ENCODE measurements at places on chromosomes 4 and X. TPM values are rescaled to one million over a fixed set of nuclear protein-coding genes. Genes with fewer than 3 reads are reported as not detected.
A peak's percentile ranks its signal among the peaks of the same experiment; 100 is the strongest.

DNA sequence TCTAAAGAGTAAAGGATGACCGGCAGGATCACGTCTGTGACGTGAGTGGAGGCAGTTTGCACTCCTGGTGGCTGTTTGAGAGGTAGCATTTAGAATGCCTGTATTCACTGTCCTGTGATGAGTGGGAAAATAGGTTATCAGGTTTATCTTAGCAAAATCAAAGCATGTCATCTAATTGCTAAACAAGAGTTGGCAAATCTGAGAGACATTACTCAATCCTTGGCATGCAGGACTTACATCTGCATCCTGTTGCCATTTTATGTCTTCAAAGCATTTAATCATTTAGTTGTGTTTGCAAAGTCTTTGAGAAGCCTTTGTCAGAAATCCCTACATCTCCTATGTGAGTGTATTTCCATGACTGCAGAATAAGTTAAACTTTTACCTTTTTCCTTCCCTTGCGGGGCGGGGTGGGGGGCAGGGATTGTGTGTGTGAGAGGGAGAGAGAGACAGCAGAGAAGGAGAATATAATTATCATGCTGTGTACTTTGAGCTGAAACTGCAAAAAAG, 41.4 kb upstream of the MSANTD1 start:
- no peak overlapping the region for H3K4me3 ChIP-seq
- H3K4me1 ChIP-seq, result peaks cover 21% of the 10 kb centered on the region
- no peak for DNase-seq
- peaks cover 56% of the 10 kb centered on the region for H3K36me3 ChIP-seq
- H3K27me3 ChIP-seq, result no peaks in the 10 kb centered on the region
- H3K27ac ChIP-seq, result no peak overlapping the region

- peaks cover 25% of the 10 kb centered on the region for H3K36me3 ChIP-seq
- no peaks in the 10 kb centered on the region for H3K4me1 ChIP-seq
- no peak overlapping the region for H3K27ac ChIP-seq
- no peak for DNase-seq
- no peak overlapping the region for H3K4me3 ChIP-seq
These were observed 30.5 kb downstream of the ATRX start for GRCh38 chrX:77755561-77755960.

- no peak overlapping the region for H3K4me3 ChIP-seq
- DNase-seq, result no peak
- H3K27ac ChIP-seq, result no peak overlapping the region
These were observed 211.6 kb upstream of the DKK2 start for GRCh38 chr4:107247738-107248137.

GRCh38 chr4:46444318-46445000, 54.5 kb upstream of the GABRA2 start:
- H3K4me3 ChIP-seq, result no peak overlapping the region
- no peak for DNase-seq
- no peaks in the 10 kb centered on the region for H3K27me3 ChIP-seq
- H3K27ac ChIP-seq, result no peak overlapping the region
- H3K36me3 ChIP-seq, result no peaks in the 10 kb centered on the region

DNA sequence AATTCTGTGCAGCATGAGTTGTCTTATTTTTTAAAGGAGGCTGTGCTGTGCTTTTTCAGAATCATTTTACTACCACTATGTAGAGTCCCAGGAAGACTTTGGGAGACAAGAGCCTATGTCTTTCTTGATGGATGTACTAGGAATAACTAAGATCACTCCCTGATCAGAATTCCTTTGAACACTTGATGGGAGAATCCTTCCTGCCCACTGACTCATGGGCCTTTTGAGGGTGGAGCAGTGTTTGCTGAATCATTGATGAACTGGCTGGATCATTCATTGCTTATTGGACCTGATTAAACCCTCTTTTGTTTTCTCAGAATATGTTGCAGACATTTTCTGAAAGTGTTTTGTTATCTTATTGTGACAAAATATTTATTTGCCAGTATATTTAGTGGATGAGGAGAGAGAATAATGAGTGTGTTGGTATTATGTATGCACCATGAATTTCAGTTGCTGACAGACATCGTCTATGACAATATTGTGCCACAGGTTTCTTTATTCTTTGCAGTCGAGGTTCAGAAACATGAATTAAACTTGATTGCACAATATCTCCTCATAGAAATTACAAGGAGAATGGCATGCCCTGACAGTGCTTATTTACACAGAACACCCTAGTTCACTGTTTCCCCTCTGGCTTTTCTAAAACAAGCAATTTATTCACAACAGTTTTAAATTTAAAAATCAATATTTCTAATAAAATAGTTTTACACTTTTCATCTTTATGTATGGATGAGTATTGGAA, 36.3 kb downstream of the POU4F2 start:
- no peak for DNase-seq
- H3K4me3 ChIP-seq, result no peak overlapping the region
- H3K36me3 ChIP-seq, result no peaks in the 10 kb centered on the region
- no peaks in the 10 kb centered on the region for H3K4me1 ChIP-seq
- no peak overlapping the region for H3K27ac ChIP-seq

DNA sequence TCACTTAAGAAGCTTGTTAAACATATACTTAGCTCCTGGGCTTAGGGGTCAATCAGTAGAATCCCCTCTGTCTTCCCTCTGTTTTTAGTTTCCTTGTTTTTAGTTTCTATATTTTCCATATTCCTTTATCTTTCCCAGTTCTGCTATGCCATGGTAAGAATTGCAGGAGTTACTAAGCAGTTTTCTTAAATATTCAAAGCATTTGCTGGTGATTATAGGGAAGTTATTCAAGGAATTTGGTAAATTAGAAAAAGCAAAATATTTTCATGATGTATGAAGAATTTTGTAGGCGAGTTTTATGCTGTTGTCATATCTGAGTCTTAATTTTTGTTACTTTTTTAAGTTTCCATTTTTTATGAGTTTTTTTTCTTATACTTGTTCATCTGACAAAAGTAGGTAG, 91.6 kb upstream of the NUDT6 start:
- DNase-seq, result no peak
- H3K4me3 ChIP-seq, result no peak overlapping the region
- peaks cover 21% of the 10 kb centered on the region for H3K36me3 ChIP-seq
- no peaks in the 10 kb centered on the region for H3K27me3 ChIP-seq
- H3K27ac ChIP-seq, result no peak overlapping the region
- no peaks in the 10 kb centered on the region for H3K4me1 ChIP-seq

- no peak for DNase-seq
- H3K4me1 ChIP-seq, result no peaks in the 10 kb centered on the region
- H3K4me3 ChIP-seq, result no peak overlapping the region
- no peaks in the 10 kb centered on the region for H3K36me3 ChIP-seq
- no peak overlapping the region for H3K27ac ChIP-seq
These were observed 51.7 kb downstream of the SCD5 start for GRCh38 chr4:82746705-82747574.

DNA sequence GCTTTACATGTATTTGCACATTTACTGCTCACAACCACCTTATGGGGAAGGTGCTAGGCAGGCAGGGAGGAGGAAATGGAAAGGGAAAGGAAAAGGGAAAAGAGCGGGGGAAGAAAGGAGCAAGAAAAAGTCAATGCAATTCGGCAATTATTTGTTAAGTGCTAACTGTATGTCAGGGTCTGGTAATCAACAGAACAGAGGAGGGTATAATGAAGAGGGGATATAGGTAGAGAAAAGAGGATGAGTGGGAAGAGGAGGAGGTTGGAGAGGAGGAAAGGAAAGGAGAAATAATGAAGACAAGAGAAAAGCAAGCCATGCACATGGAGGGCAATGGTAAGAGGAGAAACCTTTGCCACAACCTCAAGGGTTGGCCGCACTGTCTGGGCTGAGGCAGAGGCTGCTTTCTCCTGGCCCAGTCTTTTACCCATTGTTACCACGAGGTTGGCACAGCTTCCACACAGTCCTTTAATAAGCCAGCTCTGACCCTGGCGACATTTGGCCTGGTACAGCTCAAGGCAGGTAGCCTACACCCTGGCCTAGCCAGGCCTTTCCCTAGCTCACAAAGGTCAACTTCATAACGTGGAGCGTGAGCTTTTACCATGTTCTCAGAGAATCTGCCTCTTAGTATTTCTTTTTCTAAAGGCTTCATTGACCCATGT, 836 bp downstream of the BTK start:
- no peaks in the 10 kb centered on the region for H3K36me3 ChIP-seq
- H3K27ac ChIP-seq, result no peak overlapping the region
- no peak for DNase-seq
- no peaks in the 10 kb centered on the region for H3K4me1 ChIP-seq
- no peak overlapping the region for H3K4me3 ChIP-seq

- peaks cover 16% of the 10 kb centered on the region for H3K27me3 ChIP-seq
- no peak overlapping the region for H3K27ac ChIP-seq
- H3K4me3 ChIP-seq, result no peak overlapping the region
- no peaks in the 10 kb centered on the region for H3K36me3 ChIP-seq
These were observed 363.5 kb upstream of the EMCN start for GRCh38 chr4:100881283-100881682.

DNA sequence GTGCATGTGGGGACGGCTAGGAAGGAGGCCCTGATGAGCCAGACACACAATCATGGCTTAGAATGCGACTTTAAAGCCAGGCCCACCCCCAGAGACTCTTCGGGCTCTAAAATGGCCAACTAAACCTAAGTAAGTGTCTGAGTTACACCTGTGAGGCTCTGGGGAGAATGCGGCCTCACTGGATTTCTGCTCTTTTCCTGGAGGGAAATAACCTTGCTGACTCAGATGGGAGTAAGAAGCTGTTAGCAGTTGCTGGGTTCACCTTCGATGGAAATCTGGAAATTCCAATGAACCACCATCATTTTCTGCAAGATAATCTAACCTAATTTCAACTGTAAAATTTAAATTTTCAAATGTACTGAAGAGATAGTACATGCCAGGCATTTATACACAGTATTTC, 97.6 kb upstream of the MAML3 start:
- H3K4me1 ChIP-seq, result peaks cover 40% of the 10 kb centered on the region
- no peaks in the 10 kb centered on the region for H3K36me3 ChIP-seq
- no peak overlapping the region for H3K27ac ChIP-seq
- DNase-seq, result no peak
- peaks cover 8% of the 10 kb centered on the region for H3K27me3 ChIP-seq
- H3K4me3 ChIP-seq, result no peak overlapping the region

DNA sequence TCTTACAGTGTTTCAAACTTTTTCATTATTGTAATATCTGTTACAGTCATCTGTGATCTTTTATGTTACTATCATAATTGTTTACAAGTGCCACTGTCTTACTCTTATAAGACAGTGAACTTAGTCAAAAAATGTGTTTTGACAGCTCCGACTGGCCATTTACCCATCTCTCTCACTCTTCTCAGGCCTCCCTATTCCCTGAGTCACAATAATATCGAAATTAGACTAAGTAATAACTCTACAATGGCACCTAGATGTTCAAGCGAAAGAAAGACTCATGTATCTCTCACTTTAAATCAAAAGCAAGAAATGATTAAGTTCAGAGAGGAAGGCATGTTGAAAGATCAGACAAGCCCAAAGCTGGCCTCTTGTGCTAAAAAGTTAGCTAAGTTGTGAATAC, 184.2 kb downstream of the CDS1 start:
- no peaks in the 10 kb centered on the region for H3K4me1 ChIP-seq
- H3K27me3 ChIP-seq, result peaks cover 1% of the 10 kb centered on the region
- DNase-seq, result no peak
- H3K36me3 ChIP-seq, result no peaks in the 10 kb centered on the region
- H3K27ac ChIP-seq, result no peak overlapping the region

GRCh38 chr4:76996445-76996844, 46.9 kb downstream of the SEPTIN11 start:
- no peak overlapping the region for H3K27ac ChIP-seq
- no peak overlapping the region for H3K4me3 ChIP-seq
- H3K36me3 ChIP-seq, result peaks cover 14% of the 10 kb centered on the region
- DNase-seq, result no peak
- peaks cover 30% of the 10 kb centered on the region for H3K4me1 ChIP-seq

GRCh38 chrX:70754169-70754848, 154.2 kb downstream of the TEX11 start:
- H3K27ac ChIP-seq, result peak overlapping the region; percentile 76
- no peak overlapping the region for H3K4me3 ChIP-seq
- no peak for DNase-seq
- peaks cover 28% of the 10 kb centered on the region for H3K4me1 ChIP-seq
- H3K36me3 ChIP-seq, result peaks cover 6% of the 10 kb centered on the region

GRCh38 chr4:40475609-40476008, 140.5 kb downstream of the CHRNA9 start:
- H3K4me1 ChIP-seq, result peaks cover 11% of the 10 kb centered on the region
- no peaks in the 10 kb centered on the region for H3K36me3 ChIP-seq
- DNase-seq, result no peak
- peaks cover 8% of the 10 kb centered on the region for H3K27me3 ChIP-seq
- no peak overlapping the region for H3K27ac ChIP-seq

- H3K4me3 ChIP-seq, result no peak overlapping the region
- H3K27me3 ChIP-seq, result peaks cover 12% of the 10 kb centered on the region
- no peaks in the 10 kb centered on the region for H3K4me1 ChIP-seq
- no peak overlapping the region for H3K27ac ChIP-seq
- H3K36me3 ChIP-seq, result no peaks in the 10 kb centered on the region
- DNase-seq, result peak; percentile 7
These were observed 14.7 kb upstream of the CBR4 start for GRCh38 chr4:169024762-169025161.

- peak; percentile 11 for DNase-seq
- no peaks in the 10 kb centered on the region for H3K36me3 ChIP-seq
- peak overlapping the region; percentile 90 for H3K27ac ChIP-seq
- H3K27me3 ChIP-seq, result no peaks in the 10 kb centered on the region
- peak overlapping the region; percentile 72 for H3K4me3 ChIP-seq
- H3K4me1 ChIP-seq, result peaks cover 12% of the 10 kb centered on the region
These were observed 10.2 kb upstream of the ATP6AP2 start for GRCh38 chrX:40570346-40571093.

- DNase-seq, result no peak
- H3K4me3 ChIP-seq, result no peak overlapping the region
- no peaks in the 10 kb centered on the region for H3K4me1 ChIP-seq
- no peaks in the 10 kb centered on the region for H3K27me3 ChIP-seq
- H3K27ac ChIP-seq, result no peak overlapping the region
These were observed 79.3 kb upstream of the LIMCH1 start for GRCh38 chr4:41458689-41459088.

GRCh38 chrX:75273483-75273882, 402 bp upstream of the UPRT start:
- peak overlapping the region; percentile 91 for H3K27ac ChIP-seq
- peak; percentile 6 for DNase-seq
- peaks cover 2% of the 10 kb centered on the region for H3K36me3 ChIP-seq
- H3K27me3 ChIP-seq, result no peaks in the 10 kb centered on the region
- H3K4me3 ChIP-seq, result peak overlapping the region; percentile 82

Gene CFAP99
- total RNA-seq, result not detected

Gene CFAP47
- not detected for total RNA-seq

Gene GJB1
- total RNA-seq, result not detected

Gene RNF128
- not detected for total RNA-seq

Gene MAGED4
- 0.42 TPM for total RNA-seq

Gene TKTL2
- not detected for total RNA-seq

Gene ZNF81
- 9.4 TPM for total RNA-seq

Gene NDUFB11
- total RNA-seq, result 109 TPM

Gene CXorf66
- total RNA-seq, result not detected

Gene TIGD4
- 0.25 TPM for total RNA-seq

Gene VAMP7
- total RNA-seq, result 31.5 TPM

Gene YY2
- total RNA-seq, result 2.0 TPM

Gene MAGEC3
- total RNA-seq, result not detected

Gene SMIM10L2A
- 0.56 TPM for total RNA-seq

Gene TBC1D1
- total RNA-seq, result 99.1 TPM

Gene RPA4
- 0.83 TPM for total RNA-seq

Data from activated CD4-positive, alpha-beta T cell treated with anti-CD3 and anti-CD28 coated beads, Interleukin-2, amount 10 ng/mL, durations not matched to agents 7 days and 5 days (primary cell).